Small intestine (tissue), 16 donors: ENCODE measurements at places on chromosomes 12 and 14.

GRCh38 chr12:95966287-95966870, 23.2 kb downstream of the AMDHD1 start:
- H3K36me3 ChIP-seq = no peaks in the 10 kb centered on the region
- H3K27ac ChIP-seq = no peak overlapping the region
- H3K27me3 ChIP-seq = no peaks in the 10 kb centered on the region
- no peak for DNase-seq

DNA sequence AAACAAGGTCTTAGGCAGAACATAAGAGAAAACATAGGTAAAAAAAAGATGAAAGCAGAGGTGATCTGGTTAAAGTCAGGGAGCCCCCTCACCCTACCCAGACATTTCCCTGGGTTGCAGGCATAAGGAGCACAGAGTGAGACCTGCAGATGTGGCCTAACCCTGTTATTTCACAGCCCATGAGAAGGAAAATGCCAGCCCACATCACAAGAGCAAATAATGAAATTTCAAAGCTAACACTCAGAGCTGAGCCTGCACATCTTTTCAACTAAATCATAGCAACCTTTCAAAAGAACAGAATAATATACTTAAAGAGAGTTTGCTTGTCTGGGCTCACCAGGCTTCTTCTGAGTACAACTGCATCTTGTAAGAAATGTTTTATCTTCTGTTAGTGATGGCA, 295.4 kb downstream of the RPAP3 start:
- no peaks in the 10 kb centered on the region for H3K36me3 ChIP-seq
- no peak overlapping the region for H3K4me3 ChIP-seq
- H3K27ac ChIP-seq = no peak overlapping the region
- DNase-seq = no peak
- H3K4me1 ChIP-seq = peaks cover 28% of the 10 kb centered on the region

DNA sequence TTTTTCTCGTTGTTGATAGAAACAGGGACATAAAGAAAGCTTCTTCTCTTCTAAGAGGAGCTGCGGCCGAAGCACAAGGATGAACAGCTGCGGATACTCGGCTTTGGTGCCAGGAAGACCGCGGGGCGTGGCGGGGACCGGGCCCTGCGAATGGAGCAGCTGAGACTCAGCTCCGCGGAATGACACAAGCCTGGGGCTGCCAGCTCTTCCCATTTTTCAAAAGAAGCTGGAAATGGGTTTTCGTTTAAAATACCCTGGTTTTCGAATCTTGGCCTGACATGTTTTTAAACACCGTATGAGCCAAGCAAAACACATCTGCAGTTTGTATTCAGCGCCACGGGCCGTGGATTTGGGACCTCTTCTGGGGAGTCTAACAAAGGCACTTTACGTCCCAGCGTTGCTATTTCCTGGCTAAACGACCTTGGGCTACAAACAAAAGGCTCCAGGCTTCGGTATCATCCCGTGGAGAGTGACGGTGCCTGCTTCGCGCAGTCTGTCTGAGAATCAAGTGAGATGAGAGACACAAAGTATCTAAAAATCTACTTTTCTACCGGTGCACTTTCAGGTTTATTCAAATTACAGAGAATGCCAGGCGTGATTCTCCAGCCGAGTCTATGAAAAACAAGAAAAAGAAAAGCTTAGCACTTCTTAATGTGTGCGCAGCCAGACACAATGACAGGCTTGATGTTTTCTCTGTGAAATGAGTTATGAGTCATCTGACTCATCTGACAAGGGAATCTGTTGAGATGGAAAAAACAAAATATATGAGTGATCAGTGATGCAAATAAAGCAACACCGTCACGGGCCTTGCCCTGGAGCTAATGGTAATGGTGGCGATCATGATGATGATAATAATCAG, 114.0 kb upstream of the TMEM132D start:
- H3K27ac ChIP-seq = no peak overlapping the region

- peaks cover 8% of the 10 kb centered on the region for H3K4me1 ChIP-seq
- DNase-seq = no peak
- H3K4me3 ChIP-seq = no peak overlapping the region
- no peak overlapping the region for H3K27ac ChIP-seq
These were observed 12.4 kb upstream of the A2M start for GRCh38 chr12:9127936-9128663.

DNA sequence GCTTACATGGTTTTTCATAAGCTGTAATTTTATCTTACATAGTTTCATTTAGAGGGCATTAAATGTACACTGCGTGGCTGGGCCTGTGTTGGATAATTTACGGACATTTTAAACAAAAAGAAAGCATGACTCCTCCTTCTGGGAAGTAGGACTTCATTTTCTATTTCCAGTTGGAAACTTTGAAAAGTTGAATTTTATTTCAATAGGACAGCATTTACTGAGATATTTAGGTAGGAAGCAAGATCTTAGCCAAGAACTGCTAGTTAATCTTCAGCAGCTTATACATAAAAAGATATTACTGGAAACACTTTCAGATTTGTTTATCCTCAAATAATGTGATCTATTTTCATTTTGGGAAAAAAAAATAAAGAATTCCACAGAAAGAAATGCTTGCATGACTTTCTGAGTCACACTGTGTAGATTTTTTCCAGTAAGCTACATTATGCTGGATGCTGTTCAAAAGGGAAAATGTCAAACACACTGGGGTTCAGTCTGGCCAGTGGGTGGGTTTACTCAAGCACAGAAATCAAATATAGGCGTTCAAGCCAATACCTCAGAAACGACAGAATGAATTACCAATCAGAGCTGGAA, 239.4 kb upstream of the KRR1 start:
- no peaks in the 10 kb centered on the region for H3K36me3 ChIP-seq
- DNase-seq = no peak
- H3K27ac ChIP-seq = no peak overlapping the region
- no peaks in the 10 kb centered on the region for H3K4me1 ChIP-seq

GRCh38 chr12:126601184-126602170, 1536.2 kb downstream of the AACS start:
- no peak overlapping the region for H3K27ac ChIP-seq
- no peak overlapping the region for H3K4me3 ChIP-seq
- H3K4me1 ChIP-seq = no peaks in the 10 kb centered on the region
- H3K27me3 ChIP-seq = no peaks in the 10 kb centered on the region

- H3K27ac ChIP-seq = no peak overlapping the region
- H3K27me3 ChIP-seq = no peaks in the 10 kb centered on the region
- H3K4me1 ChIP-seq = no peaks in the 10 kb centered on the region
These were observed 1145.7 kb downstream of the VRK1 start for GRCh38 chr14:97942921-97943320.

DNA sequence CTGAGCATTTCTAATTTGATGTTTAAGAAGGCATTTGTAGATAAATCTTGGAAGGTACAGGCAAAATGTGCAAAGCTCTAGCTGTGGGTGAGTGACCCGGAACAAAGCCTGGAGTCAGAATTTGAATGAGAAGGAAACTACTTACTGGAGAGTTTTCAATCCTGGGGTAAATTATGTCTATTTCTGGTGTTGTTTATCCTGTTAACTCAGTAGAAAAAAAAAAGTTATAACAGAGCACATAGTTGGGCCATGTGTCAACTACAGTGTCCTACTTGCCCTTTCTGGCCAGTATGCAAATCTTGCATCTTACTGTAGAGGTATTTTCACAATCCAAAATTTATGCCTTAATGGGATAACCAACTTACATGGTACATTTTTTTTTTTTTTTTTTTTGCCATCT, 182.3 kb downstream of the SYNE2 start:
- no peaks in the 10 kb centered on the region for H3K4me1 ChIP-seq
- peaks cover 1% of the 10 kb centered on the region for H3K36me3 ChIP-seq
- DNase-seq = no peak

DNA sequence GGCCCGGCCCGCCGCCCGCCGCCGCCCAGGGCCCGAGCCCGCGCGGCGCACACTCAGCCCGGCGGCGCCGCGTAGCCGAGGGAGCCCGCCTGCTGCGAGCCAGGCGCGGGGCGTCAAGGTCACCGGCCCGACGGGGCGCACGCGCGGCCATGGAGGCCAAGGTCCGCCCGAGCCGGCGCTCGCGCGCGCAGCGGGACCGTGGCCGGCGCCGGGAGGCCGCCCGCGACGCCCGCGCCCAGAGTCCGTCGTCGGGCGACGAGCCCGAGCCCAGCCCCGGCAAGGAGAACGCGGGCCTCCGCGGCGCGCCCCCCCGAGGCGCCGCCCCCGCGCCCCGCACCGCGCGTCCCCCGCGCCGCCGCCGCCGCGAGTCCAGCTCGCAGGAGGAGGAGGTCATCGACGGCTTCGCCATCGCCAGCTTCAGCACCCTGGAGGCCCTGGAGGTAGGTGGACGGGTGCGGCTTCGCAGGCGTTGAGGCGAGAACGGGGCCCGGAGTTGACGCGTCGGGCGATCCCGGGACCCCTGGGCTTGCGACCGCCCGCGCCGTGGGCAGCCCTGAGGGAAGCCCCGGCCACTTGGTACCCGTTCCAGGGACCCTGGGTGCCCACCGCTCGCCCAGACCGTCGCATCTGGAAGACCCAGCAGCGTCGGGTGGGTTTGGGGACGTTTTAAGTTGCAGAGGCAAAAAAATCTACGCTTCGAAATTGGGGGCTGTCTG, 629 bp downstream of the FBRSL1 start:
- H3K27ac ChIP-seq = peak overlapping the region; percentile 36
- H3K4me3 ChIP-seq = peak overlapping the region; percentile 86
- peaks cover 6% of the 10 kb centered on the region for H3K27me3 ChIP-seq
- H3K4me1 ChIP-seq = peaks cover 50% of the 10 kb centered on the region

- H3K36me3 ChIP-seq = no peaks in the 10 kb centered on the region
- no peaks in the 10 kb centered on the region for H3K27me3 ChIP-seq
- H3K4me3 ChIP-seq = no peak overlapping the region
- H3K27ac ChIP-seq = no peak overlapping the region
- DNase-seq = peak; percentile 93
- no peaks in the 10 kb centered on the region for H3K4me1 ChIP-seq
These were observed 103.4 kb upstream of the MAP1LC3B2 start for GRCh38 chr12:116455540-116456329.

DNA sequence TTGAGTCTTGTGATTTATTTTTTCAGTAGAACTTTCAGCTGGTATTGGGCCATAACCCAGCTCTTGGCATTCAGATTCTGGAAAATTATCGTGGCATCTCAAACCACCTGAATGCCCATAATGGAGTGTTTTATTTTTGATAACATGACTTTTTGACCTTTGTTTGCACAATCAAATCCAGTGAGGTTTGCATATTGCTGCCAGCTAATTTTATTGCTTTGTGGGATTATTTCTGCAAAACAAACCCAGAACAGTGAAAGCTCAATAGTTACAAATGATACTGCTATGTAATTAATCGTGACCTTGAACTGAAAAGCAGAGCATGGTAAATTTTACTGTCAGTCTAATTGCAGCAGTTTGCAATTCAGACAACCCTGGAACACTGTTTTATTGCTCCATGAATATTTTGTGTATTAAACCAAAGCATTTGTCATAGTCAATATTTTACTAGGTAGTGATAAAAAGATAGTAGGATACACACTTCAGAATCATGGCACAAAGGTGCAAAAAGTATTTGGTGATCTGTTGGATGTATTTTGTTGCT, 255.2 kb upstream of the NAV3 start:
- H3K27me3 ChIP-seq = no peaks in the 10 kb centered on the region
- no peaks in the 10 kb centered on the region for H3K4me1 ChIP-seq
- no peaks in the 10 kb centered on the region for H3K36me3 ChIP-seq
- no peak for DNase-seq
- no peak overlapping the region for H3K4me3 ChIP-seq

- H3K27ac ChIP-seq = no peak overlapping the region
- H3K27me3 ChIP-seq = no peaks in the 10 kb centered on the region
- H3K4me1 ChIP-seq = no peaks in the 10 kb centered on the region
- H3K4me3 ChIP-seq = no peak overlapping the region
These were observed 37.7 kb downstream of the SLC8B1 start for GRCh38 chr12:113297214-113297587.

DNA sequence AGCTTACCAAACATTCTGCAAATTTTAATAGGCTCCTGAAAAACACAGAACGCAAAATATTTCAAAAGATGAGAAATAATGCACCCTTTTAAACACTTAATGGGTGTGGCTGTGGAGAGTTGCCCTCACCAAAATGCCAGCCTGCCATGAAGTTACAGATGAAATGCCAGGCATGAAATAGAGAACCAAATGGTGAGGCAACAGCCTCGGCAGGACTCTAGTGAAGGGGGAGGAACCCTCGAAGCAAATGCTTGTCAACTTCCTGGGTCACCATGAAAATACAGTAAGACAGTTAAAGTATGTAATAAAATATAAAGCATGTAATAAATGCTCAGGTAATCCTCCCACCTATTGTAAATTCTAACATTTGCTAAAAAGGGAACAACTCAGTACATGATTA, 24.1 kb downstream of the DUSP16 start:
- H3K27ac ChIP-seq = peak overlapping the region; percentile 19
- H3K27me3 ChIP-seq = no peaks in the 10 kb centered on the region
- peaks cover 3% of the 10 kb centered on the region for H3K4me1 ChIP-seq
- DNase-seq = no peak
- H3K4me3 ChIP-seq = no peak overlapping the region

GRCh38 chr14:50970886-50971781, 26.9 kb upstream of the PYGL start:
- H3K4me1 ChIP-seq = no peaks in the 10 kb centered on the region
- no peaks in the 10 kb centered on the region for H3K27me3 ChIP-seq
- no peak for DNase-seq
- H3K36me3 ChIP-seq = no peaks in the 10 kb centered on the region

DNA sequence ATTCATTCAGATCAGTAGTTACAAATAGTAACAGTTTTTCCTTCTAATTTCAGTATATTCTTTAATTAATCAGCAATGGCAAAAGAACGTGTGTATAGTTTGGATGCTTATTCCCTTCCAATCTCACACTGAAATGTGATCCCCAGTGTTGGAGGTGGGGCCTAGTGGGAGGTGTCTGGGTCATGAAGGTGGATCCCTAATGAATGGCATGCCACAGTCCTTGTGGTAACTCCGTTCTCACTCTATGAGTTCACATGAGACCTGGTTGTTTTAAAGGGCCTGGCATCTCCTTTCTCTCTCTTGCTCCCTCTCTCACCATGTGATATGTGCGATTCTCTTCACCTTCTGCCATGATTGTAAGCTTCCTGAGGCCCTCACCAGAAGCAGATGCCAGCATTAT, 18.9 kb upstream of the SYNDIG1L start:
- no peaks in the 10 kb centered on the region for H3K36me3 ChIP-seq
- no peak for DNase-seq
- no peaks in the 10 kb centered on the region for H3K27me3 ChIP-seq
- H3K4me1 ChIP-seq = no peaks in the 10 kb centered on the region

DNA sequence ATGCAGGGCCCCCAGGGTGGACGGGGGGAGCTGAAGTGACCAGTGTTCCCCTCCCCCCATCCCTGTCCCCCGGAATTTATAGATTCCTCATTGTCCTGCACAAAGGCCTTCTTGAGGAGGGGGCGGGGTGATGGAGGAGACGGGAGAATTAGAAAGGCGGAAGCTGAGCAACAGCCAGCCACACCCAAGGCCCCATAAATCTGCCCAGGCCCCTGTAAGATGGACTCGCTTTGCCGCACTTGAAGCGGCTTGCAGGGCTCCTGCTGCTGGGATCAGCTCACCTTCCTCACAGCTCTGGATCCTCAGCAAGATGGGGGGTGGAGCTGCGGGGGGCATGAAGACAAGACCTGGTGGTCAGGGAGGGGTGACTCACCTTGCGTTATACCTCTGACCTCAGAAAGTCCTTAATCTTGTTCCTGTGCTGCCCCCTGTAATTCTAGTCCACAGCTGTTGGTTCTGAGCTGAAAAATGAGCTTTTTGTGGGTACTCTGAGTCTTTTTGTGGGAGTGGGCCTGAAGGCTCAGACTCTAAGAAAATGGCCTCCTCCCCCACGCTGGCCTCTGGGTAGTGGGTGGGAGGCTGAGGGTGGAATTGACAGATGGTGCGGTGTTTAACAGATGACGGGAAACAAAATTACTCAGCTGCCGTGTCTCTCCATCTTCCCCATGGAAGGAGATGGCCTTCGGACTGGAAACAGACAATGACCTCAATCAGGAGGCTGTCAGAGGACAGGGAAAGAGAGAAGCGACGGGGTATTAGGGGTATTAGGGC, 15.8 kb upstream of the ANKRD33 start:
- no peak overlapping the region for H3K27ac ChIP-seq
- peaks cover 13% of the 10 kb centered on the region for H3K4me1 ChIP-seq
- no peak overlapping the region for H3K4me3 ChIP-seq
- H3K27me3 ChIP-seq = peaks cover 37% of the 10 kb centered on the region
- no peak for DNase-seq
